ENCODE measurements at places on chromosomes 11 and 22.

DNA sequence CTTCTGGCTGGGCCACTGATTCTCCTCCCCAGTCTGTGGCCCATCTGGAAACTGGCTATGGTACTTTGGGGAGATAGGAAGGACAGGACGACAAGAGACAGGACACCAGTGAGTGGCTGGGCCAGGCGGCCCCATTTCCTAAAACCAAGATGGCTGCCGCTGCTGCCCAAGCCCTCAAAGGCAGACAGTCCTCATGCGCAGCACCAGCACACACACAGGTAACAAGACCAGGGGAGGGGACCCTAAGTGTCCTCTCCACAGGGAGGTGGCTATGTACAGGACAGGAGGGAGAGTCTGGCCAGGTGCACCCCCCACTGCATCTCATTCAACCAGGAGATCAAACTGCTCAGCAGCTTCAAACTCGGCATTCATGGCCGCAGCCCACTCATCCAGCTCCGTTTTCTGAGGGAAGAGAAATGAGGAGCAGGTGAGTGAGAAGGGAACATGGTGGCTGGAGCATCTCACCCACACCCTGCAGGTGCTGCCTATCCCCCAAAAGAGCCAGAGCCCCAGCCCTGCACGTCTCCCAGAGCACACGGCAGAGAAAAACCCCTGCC, 5.0 kb downstream of the CDCA5 start:
- no peak for DNase-seq

DNA sequence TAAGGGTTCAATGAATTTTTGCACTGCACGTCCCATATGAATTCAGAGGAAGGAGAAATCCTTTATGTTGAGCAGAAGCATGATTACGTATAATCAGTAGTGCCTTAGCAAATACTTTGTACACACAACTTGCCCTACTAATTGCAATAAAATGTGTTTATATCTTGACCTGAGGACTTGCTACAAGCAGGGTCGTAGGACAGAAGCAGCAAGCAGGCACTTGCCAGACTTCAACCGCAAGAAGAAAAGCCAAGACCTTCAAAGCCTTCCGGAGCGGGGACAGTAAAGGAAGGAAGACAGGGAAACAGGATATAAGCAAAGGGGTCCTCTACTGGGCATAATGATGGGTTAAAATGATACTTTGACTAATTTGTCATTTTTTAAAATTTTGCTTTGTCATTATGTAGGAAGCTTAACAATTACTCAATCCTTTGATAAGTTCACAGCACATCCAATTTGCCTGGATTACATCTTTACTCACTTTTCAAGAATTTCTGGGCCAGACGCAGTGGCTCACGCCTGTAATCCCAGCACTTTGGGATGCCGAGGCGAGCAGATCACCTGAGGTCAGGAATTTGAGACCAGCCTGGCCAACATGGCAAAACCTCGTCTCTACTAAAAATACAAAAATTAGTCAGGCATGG, 23.2 kb upstream of the UBASH3B start:
- DNase-seq: no peak

GRCh38 chr11:73194593-73194992, 23.5 kb upstream of the P2RY2 start:
- no peak for DNase-seq

DNA sequence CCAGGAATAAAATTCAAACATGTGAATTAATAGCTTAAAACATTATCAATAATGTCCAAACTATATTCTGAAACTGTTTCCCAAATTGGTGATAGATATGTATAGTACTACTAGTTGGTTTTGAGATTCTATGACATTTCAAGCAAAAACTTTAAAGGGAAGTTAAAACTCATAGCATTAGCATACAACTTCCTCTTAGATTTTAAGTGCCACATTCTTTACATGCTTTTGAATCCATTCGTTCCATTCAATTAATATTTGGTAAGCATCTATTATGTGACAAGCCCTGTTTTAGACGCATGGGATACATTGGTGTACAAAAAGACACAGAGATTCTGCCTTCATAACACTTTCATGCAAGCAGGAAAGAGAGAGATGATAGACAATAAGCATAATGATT, 8.9 kb downstream of the PATL1 start:
- DNase-seq: no peak

DNA sequence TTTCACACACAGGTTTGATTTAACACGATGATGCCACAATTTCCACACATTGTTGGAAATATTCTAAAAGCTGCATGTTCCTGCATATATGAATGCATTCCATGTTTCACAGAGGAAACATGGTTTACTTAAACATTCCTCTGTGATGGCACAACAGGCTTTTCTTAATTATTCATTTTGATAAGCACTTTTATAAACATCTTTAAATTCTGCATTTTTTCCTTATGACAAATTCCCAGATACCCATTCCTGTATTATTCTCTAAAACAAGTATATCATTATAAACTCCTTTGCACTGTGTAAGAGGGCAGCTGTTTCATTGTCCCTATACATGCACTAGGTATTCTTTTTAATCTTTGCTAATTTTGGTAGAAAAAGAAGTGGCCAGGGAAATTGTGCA, 532.3 kb downstream of the SOX6 start:
- no peak for DNase-seq

- no peak for DNase-seq
These were observed 350.6 kb downstream of the TENM4 start for GRCh38 chr11:79090191-79090705.

DNA sequence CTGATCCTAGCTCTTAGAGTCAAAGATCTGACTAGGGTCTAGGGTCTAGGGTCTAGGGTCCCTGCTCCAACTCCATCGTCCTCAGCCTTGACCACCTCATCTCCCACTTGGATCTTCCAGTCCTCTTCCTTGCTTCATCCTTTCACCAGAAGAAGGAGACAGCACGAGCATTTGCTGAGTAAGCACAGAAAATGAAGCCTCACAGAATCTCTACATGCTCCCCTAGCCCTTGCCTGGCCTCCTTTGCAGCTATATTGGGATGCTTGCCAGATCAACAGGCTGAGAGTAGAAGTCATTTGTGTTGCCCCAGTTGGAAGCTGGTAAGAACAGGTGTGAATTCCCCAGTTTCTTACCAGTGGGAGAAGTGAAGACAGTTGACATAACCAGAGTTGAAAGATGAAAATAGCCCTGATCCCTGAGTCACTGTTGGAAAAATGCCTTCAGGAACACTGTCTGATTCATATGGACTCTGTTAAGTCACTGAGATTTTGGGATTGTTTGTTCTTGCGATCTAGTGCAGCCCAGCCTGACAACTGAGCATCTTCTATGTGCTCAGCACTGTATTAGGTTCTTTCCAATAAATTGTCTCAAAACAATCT, 552.5 kb downstream of the INSC start:
- DNase-seq: no peak

DNA sequence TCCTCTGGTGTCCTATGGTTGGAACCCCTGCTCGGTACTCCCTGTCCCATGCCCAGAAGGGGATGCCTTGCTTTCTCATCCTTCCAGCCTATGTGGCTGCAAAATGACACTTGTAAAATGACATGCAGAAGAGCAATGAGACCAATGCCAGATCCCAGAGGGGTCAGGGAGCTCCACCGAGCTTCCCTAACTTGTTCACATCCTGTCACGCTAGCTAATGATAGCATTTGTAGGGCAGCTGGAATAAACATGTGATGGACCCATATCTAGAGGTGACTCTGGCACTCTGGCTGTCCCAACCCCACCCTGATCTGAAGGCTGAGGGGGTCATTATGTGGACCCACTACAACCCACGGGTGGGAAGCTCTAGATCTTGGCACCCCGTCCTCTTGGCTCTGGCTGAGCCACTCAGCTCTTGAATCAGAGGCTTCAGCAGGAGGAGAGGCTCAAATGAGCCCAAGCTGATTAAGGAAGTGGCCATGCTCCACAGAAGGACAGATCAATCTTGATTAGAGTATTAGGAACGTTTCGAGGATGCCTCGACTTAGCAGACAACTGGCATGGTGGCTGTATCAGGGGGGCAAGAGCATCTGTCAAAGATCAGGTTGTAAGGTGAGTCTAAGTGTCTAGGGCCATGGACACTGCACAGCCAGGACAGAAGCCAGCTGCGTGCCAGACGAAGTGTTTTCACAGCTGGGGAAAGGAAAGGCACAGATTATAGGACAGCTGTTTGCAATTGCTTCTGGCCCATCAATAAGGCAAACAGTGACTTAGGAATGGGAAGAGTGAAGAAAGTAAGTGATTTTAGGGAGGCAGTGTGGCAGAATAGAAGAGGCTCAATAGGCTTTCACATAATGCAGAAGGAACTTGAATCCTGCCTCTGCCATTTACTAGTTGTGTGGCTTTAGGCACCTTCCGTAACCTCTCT, 182.8 kb downstream of the KIRREL3 start:
- no peak for DNase-seq

DNA sequence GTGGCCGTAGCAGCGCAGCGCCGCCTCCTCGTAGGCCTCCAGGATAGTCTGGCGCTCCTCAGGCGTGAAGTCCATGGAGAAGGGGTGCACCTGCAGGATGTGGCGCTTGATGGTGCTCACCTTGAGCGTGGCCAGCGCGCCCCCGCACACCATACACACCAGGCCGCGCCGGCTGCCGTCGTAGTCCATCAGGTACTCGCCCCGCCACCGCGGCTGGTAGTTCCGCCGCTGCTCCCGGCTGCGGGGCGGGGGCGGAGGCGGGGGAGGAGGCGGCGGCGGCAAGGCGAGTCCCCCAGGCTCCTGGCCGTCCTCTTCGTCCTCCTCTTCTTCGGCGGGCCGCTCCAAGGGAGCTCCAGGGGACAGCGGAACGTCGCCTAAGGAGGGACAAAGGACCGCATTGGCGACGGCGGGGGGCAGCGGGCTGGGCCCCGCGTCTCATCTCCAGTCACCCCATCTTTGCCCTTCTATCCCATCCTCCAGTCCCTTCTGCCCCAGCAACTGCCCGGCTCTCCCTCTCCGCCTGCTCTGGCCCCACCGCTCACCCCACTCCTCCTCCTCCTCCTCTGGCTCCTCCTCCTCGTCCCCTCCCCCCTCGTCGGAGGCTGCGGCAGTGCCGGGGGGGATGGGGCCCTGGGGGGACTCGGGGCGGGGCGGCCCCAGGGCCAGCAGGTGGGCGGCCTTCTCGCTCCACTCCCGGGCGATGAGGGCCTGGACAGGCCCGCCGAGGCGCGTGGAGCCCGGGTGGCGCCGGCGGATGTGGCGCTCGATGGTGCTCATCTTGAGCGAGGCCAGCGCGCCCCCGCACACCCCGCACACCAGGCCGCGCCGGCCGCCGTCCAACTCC, 4.9 kb downstream of the ZFTA start:
- no peak for DNase-seq

DNA sequence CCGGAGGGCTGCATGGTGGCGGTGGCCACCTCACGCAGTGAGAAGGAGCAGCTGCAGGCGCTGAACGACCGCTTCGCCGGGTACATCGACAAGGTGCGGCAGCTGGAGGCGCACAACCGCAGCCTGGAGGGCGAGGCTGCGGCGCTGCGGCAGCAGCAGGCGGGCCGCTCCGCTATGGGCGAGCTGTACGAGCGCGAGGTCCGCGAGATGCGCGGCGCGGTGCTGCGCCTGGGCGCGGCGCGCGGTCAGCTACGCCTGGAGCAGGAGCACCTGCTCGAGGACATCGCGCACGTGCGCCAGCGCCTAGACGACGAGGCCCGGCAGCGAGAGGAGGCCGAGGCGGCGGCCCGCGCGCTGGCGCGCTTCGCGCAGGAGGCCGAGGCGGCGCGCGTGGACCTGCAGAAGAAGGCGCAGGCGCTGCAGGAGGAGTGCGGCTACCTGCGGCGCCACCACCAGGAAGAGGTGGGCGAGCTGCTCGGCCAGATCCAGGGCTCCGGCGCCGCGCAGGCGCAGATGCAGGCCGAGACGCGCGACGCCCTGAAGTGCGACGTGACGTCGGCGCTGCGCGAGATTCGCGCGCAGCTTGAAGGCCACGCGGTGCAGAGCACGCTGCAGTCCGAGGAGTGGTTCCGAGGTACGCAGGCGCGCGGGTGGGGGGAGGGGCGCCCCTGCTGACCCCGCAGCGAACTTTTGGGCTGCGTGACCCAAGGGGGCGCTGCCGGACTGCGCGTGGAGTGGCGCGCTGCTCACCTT, 670 bp downstream of the NEFH start:
- no peak for DNase-seq

- DNase-seq: no peak
These were observed 1.1 kb downstream of the CDC42EP1 start for GRCh38 chr22:37561212-37562048.

GRCh38 chr11:119722281-119722794, 6.7 kb downstream of the NECTIN1 start:
- no peak for DNase-seq

DNA sequence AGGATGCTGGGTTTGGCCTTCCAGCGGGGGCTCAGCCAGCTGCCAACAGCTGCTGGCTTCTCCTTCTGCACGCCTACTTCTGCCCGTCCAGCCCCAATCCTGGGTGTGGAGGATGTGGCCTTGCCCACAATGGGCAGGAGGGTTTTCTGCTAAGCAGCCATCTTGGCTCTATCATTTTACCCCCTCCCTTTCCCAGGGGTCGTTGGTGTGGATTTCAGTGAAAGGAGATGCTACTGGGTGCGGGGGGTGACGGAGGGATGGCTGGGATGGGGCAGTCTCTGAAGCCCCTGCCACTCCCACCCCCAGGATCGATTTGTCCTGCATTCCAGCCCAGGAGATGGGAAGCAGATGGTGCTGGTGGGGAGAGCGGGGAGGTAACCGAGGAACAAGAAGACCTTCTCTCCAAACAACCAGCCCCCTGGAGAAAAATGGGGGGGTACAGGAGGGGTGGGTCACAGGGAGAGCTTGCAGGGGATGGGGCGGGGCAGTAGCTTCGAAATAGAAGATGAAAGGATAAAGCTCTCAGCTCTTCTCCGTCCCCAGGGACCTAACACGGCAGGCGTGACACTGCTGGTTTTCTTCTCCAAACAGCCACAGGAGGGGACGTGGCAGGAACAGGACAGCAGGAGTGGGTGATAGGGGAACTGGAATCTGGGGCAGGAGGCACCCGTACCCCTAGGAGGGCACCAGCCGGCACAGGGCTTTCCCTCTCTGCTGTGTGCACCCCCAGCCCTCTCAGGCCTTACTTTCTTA, 68.9 kb downstream of the NECTIN1 start:
- DNase-seq: no peak

DNA sequence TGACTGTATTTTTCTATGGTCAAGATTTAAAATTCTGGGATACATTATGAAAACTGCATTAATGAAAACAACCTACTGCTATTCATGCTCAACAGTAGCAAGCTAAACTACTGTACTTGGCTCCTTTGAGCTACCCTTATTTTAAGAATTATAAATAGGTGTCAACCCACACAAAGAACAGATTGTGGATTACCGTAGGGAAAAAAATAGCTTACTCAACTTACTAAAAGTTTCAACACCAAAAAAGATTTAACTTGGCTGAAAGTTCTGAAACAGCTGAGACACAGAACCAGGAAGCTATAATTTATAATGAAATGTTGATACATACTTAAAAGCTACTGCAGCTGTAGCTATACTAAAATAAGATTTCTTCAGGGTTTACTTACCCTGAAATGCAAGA, 10.1 kb downstream of the LIN7C start:
- DNase-seq: no peak

- no peak for DNase-seq
These were observed 2.0 kb upstream of the KMT5B start for GRCh38 chr11:68215087-68215445.
